Sigmoid colon (tissue), 7 donors: ENCODE measurements at places on chromosomes 5 and 9.

GRCh38 chr5:142925795-142926194, 155.6 kb downstream of the ARHGAP26 start:
- no peak for DNase-seq

DNA sequence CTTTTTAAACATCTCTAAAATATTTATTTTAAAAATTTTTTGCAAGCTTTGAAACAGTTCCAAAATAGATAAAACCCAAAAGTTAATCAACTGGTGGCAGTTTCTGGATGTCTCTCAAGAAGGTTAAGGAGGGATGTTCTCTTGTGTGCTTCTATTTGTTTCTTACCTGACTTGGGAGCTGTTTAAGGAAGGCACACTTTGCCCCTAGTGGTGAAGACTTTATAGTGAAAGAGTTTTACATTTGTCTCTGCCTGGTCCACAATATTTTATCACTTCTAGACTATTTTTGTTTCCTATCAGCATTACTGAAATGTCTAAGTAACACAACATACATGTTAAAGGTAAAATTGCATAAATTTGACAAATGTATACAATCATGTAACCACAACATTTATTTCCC, 552.8 kb downstream of the SEMA5A start:
- no peak for DNase-seq

GRCh38 chr5:74306845-74307244, 333.7 kb downstream of the ENC1 start:
- no peak for DNase-seq

- DNase-seq, result no peak
Observed at GRCh38 chr9:136662326-136662655, 425 bp upstream of the EGFL7 start.

DNA sequence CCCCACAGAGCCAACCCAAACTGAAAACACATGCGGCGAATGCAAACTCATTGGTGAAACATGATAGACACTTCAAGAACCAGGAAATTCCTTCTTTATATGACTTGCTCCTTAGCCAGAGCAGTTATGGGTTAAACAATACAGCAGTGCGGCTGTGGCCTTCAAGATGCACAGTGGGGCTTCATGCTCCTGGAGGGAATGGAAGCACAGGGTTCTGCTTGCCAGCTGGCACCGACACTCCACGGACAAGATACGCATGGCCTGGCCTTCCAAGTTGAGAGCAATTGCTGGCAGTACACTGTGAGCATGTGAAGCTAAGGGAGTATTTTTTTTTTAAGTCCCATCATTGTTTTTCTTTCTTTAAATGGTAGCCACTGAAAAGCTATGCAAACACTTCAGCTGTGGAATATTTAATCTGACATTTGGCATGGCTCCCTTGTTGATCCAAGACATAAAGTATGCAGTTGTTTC, 451.6 kb upstream of the CD180 start:
- DNase-seq, result peak; percentile 98

- no peak for DNase-seq
Observed at GRCh38 chr5:134784241-134784920, 25.8 kb downstream of the DDX46 start.

DNA sequence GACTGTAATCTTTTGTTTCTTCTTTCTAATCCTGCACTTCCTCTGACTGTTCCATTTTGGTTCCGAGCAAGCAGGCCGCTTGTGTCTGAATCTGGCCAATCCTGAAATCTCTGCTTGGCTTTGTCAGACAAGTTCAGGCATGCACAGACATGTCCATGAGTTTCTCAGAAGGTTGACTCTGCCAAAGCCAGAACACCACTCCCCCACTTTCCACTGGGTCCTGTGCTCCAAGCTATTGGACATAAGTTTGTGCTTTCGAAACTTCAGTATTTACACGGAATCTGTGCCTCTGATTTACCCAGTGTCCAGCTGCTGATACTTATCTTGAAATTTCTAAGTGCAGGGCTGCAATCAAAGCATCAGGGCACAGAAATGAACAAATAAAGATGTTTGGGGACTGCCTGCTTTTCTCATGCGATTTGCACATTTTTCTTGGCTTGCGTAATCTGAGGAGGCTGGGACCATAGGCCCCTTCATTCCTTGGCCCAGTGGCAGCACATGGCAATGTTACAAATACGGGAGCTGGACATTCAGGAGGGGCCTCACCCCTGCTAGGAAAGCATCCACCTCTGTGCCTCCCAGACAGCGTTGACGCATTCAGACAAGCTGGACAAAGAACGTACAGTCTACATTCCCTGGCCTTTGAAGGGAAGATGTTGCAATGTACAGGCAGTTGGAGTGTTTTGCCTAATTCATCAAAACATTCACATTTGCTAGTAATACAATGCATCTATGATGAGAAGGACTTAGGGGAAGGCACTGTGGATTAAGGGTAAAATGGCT, 209.2 kb upstream of the PAPPA start:
- DNase-seq, result peak; percentile 93

DNA sequence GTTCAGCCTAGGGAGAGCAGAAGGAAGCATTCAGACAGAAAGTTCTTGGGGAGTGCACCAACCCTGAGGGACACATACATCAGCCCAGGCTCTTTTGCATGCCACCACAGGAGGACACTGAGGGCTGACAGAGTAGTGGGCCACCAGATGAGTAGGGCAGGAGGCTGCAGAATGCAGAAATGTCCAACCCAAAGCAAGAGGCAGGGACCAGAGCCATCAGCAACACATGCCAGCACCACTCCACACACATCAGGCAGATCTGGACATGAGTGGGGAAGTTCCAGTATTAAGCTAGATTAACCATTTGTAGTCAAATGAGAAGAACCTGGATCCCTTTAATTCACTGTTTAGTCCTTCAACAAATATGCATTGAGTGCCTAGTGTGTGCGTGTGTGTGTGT, 35.7 kb upstream of the OTULINL start:
- no peak for DNase-seq

DNA sequence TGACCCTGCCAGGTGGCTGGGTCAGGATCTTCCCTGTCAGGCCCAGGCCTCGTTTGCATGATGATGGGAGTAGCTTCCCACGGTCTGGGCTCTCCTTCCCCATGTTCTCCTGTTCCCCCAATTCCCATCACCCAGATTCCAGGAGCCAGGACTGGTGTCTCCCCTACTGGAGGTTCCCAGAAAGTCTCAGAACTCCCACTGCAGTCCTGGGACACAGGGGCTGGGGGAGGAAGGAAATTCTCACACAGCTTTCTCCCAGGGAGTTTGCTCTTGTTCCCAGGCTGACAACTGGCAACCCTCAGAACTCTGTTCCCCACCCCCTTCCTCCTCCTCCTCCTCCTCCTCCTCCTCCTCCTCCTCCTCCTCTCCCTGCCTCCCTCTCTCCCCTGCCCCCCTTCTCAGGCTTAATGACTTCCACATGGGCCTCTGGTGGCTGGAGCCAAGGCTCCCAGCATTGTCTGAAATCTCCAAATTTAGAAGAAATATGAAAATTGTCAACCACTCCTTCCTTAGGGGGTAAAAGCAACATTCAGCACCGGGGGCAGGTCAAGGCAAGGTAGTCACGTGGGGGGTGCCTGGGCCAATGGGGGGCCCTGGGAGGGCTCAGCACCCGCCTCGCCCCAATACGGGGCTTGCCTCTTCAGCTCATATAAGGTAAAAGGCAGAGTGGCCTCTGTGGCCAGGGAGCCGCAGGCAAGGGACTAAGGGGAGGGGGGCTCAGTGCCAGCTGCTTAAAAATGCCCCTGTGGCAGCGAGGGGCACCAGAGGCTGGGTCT, 27.3 kb upstream of the IL17B start:
- DNase-seq, result peak; percentile 99

GRCh38 chr9:80789831-80790230, 899.5 kb downstream of the TLE1 start:
- no peak for DNase-seq

GRCh38 chr9:117084221-117084620, 330.6 kb downstream of the ASTN2 start:
- DNase-seq, result no peak

GRCh38 chr9:121825031-121825691, 173.7 kb downstream of the DAB2IP start:
- no peak for DNase-seq

DNA sequence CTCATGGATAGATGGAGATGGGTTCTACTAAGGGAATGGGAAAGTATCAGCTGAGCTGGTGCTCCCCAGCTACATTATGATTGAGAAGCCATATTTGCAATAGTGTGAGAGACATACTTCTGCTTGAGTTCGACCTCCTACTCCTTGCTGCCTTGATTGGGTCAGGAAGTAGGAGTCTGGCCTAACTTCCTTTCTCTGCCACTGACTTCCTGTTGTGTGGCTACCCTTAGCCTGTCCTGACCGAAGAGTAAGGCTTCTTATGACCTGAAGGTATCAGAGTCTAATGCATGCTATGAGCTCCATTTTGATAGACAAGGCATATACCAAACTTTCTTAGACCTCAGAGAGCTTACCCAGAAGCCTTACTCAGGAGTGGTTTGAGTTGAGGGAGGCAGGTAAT, 53.9 kb downstream of the OSTF1 start:
- no peak for DNase-seq
